Activated naive CD8-positive, alpha-beta T cell treated with anti-CD3 and anti-CD28 coated beads, Interleukin-2, amount 50 U/mL, for 16 hours (primary cell): ENCODE measurements at places on chromosomes 2 and 18.

GRCh38 chr2:8582651-8583399 lies 99.0 kb upstream of the ID2 start:
- DNase-seq, result no peak

DNA sequence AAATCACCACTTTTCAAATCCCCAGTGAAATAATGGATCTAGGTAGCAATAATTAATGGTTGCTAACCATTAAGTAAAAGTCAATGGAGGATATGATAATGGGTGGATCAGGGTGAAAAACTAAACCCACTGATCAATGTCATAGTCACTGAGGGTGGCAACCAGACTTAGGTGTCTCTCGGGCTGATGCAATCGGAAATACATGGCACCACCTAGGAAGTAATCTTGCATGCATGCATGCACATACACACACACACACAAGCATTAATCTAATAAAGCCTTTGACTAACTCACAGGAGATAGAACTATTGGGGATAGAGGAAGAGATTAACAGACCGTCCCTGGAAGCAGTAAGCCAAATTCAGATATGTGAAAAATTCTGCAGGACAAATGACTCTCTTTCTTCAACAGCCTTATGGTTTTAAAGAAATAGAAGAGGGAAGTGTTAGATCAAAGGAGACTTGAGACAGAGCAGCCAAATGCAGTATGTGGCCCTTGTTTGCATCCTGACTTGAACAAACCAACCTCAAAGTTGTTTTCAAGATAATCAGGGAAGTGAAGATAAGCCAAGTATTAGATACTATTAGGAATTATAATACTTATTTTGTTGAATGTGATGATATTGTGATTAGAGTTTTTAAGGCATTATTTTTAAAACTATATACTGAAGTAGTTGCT lies 186.0 kb upstream of the RMP24 start:
- no peak for DNase-seq

GRCh38 chr2:18889565-18890332 lies 300.4 kb upstream of the NT5C1B start:
- no peak for DNase-seq

- DNase-seq, result no peak
Measured at GRCh38 chr2:232897598-232898408, 27.7 kb downstream of the SNORC start.

GRCh38 chr2:240326246-240326645 lies 109.2 kb upstream of the GPC1 start:
- no peak for DNase-seq

GRCh38 chr18:5475267-5475666 lies 68.5 kb downstream of the EPB41L3 start:
- DNase-seq, result no peak

GRCh38 chr18:903701-904100 lies 970 bp upstream of the ADCYAP1 start:
- DNase-seq, result no peak

GRCh38 chr2:216694082-216694825 lies 1.1 kb downstream of the IGFBP5 start:
- peak; percentile 11 for DNase-seq

DNA sequence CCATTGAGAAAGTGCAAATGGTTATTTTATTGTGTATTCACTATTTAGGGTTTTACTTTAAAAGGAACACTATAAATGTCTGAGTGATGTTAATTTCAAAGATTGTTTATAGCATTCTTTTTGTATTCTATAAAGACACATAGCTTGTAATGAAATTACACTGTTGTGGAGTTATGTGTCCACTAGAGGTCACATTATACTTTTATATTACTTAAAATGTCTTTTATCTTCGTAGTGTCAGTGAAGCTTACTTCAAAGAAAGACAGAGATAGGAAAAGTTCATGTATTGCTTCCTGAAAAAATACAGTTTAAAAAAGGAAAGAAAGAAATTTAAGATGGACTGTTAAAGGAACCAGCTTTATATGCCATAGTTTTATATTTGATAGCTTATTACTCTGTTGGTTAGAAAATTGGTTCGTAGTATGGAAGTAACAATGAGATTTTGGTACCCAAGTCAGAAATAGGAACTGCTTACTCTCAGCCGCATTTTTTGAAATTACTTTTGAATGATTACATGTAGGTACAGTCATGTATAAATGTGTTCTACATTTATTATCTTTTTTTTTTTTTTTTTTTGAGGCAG lies 20.5 kb downstream of the APLF start:
- DNase-seq, result no peak

- DNase-seq, result no peak
Measured at GRCh38 chr2:218290316-218291261, 1.7 kb downstream of the TMBIM1 start.

DNA sequence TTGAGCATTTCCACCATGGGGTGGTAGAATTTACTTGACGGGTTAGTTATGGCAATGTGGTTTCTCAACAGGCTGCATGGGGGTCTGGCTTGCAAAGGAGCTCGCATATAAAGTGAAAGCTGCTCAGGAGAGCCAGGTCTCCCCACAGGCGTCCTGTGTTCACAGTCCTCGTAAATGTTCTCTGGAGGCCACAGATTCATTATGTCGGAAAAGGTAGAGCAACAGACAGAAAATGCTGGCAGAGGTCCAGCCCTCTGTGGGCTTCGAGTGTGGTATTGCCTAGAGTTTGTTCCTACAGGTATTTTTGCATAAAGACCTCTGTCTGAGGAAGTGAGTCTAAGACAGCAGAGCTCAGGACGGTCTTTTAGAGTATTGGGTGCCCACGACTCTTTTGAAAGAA lies 96.4 kb downstream of the CDCA7 start:
- no peak for DNase-seq
